ENCODE measurements at places on chromosomes 11 and 22.

DNA sequence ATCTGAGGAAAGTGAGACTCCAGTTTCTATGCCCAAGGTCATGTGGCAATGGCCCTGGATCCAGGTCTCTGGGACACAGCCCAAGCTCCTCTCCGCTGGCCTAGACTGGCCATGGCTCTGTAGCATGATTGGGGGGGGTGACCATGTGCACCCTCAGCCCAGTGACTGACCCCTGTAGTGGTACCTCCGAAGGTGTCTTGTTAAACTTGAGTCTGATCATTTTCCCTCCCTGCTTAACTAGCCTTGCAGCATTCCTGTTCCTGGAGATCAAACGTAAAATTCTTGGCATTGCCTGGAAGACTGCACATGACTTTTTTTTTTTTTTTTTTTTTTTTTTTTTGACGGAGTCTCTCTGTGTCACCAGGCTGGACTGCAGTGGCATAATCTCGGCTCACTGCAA lies 1116.0 kb downstream of the TBC1D22A start:
- no peak for DNase-seq

GRCh38 chr22:26172389-26172990 lies 3.2 kb downstream of the SEZ6L start:
- no peak for DNase-seq

DNA sequence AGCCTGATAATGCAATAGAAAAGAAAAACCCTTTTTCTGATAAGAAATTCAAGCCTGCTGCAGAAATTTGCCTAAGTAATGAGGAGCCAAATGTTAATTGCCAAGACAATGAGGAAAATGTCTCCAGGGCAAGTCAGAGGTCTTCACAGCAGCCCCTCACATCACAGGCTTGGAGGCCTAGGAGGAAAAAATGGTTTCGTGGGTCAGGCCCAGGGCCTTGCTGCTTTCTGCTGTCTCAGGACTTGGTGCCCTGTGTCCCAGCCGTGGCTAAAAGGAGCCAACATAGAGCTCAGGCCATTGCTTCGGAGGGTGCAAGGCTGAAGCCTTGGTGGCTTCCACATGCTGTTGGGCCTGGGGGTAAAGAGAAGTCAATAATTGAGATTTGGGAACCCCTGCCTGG lies 131.3 kb downstream of the LARGE1 start:
- DNase-seq = no peak

- no peak for DNase-seq
These were observed 171.3 kb upstream of the TMEM45B start for GRCh38 chr11:129644326-129644725.

DNA sequence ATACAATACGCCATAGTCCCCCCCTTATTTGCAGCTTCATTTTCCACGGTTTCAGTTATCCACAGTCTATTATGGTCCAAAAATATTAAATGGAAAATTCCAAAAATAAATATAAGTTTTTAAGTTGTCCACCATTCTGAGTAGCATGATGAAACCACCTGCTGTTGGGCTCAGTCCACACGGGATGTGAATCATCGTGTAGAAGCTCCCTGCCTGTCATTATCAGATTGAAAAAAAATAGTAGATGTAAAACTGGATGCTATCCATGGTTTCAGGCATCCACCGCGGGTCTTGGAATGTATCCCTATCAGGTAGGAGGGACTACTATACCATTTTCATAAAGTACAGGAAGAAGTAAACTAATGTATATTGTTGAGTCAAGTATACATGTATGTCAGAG lies 127.4 kb downstream of the TTC17 start:
- no peak for DNase-seq

DNA sequence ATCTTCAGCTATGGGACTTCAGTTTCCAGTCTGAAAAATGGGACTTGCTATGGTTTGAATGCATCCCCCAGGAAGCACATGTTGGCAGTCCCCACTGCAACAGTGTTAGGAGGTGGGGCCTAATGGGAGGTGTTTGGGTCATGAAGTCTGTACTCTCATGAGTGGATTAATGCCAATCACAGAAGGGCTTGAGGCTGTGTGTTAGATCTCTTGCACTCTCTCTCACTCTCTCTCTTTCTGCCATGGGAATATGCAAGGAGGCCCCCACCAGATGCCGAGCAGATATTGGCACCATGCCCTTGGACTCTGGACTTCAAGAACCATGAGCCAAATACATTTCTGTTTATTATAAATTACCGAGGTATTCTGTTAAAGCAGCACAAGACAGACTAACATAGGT lies 7.8 kb upstream of the AP1B1 start:
- no peak for DNase-seq

DNA sequence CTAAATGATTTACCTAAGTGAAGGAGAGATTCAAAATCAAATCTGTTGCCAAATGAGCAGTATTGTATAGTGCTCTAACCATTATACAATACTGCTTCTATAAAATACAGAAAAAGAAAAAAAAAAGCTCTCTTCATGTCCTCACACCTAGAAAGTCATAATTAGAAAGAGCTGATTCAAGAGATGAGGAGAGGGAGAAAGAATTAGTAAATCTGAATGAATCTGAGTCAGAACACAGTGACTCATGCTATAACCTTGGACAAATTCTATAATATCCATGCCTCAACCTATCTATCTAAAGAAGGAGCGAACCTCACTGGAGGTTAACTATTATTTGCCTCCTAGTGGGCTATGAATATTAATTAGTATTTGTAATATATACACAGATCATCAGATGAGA lies 29.4 kb downstream of the AMBRA1 start:
- no peak for DNase-seq

- no peak for DNase-seq
These were observed 486.9 kb downstream of the MIAT start for GRCh38 chr22:27144321-27144720.

- no peak for DNase-seq
These were observed 496.0 kb downstream of the MIAT start for GRCh38 chr22:27153386-27153785.

- no peak for DNase-seq
These were observed 9.6 kb downstream of the FAM118A start for GRCh38 chr22:45319324-45319685.

GRCh38 chr11:39806652-39807051 lies 1652.8 kb downstream of the LRRC4C start:
- DNase-seq = no peak

GRCh38 chr11:57521116-57521515 lies 5.6 kb upstream of the SLC43A1 start:
- no peak for DNase-seq

DNA sequence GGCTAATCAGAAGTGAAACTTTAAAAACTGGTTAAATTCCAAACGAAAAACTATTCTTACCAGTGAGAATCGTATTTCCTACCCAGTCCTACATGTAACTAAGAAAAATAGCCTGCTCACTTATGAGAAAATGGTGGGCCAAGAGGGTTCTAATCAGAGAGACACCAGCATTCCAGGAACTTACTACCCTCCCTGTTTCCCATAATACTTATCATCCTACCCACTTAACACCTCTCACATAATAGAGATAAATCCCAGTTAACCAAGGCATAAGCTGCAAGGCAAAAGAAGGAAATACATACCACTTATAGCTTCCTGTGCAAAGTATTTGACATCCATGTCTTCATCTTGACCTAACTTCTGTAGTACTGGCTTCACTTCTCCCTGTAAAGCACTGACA lies 24.4 kb downstream of the PPP2R1B start:
- DNase-seq = no peak

- no peak for DNase-seq
These were observed 326.7 kb upstream of the NCAM1 start for GRCh38 chr11:112634551-112634950.

- no peak for DNase-seq
These were observed 20.1 kb downstream of the DGCR6L start for GRCh38 chr22:20299746-20300136.

DNA sequence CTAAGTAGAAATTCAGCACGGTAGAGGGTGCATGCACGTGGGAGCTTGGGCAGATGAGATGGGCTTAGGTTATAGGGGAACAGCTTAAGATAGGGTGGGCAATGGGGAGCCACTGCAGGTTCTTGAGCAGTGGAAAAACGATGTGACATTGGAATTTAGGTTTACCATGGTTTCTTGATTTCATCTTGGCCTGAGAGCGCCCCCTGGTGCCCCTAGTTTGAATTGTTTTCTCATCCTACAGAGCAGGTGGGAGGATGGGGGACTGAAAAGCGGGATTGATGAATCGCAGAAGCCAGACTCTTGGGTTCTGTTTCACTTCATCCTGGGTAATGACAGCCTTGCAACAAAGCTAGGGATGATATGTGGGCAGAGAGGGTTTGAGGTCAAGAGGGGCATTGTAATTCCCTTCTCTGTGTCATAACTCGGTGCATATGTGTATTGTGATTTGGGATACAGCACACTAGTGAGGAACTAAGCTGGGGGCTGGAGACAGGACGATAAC lies 6.7 kb upstream of the MCAM start:
- peak; percentile 76 for DNase-seq

- DNase-seq = no peak
These were observed 34.9 kb downstream of the TBC1D22A start for GRCh38 chr22:46797355-46797754.

GRCh38 chr11:14366936-14367335 lies 8.0 kb upstream of the RRAS2 start:
- no peak for DNase-seq

DNA sequence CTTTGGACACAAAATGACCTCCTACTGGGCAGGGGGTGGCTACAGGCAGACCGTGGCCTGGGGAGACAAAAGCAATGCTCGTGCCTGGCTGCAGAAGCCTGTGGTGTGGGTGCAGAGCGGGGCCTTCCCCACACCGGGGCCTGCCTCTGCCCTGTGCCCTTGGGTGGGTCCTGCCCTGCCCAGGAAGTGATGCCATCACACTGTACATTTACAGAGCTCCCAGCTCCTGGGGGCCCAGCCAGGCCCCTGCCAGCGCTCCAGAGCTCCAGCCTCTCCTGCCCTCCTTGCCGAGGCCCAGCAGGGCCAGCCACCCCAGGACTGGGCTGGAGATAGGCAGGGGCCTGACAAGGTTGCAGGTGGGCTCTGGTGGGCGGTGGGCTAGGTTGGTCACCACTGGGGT lies 40.1 kb downstream of the MUC5B start:
- no peak for DNase-seq

DNA sequence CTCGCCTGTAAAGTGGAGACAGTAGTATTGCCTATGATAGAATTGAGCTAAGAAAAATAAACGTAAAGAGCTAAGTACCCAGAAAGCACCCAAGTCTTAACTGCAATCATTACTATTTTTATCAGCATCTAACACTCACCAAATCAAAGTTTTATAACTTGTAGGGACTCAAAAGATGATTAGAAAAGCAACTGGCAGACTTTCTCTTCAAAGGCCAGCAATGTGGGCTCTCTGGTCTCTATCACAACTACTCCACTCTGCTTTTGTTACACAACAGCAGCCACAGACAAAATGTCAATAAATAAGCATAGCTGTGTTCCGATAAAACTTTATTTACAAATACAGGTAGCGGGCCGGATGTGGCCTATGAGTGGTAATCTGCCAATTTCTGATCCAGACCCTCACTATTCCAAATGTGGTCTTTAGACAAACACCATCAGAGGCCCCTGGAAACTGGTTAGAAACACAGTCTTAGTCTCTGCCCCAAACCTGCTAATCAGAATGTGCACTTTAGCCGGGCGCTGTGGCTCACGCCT lies 8.2 kb downstream of the TPST2 start:
- DNase-seq = no peak

DNA sequence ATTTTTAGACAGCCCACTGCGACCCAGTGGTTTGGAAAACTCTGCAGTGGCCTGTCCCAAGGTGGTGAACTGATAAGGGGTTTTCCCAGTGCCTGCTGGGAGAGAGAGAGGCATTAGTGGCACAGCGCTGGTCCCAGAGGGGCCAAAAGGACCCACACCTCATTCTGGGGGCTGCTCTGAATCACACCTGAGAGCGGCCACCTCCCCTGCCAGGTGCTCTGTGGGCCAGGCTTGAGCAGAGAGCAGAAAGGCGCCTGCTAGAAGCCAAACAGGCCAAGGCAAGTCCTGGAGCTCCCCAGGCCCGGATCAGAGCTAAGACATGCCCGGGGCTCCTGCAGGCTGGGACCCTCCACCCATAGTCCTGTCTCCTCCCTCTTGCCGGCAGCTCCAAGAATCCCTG lies 20.9 kb downstream of the TRIM29 start:
- DNase-seq = no peak

DNA sequence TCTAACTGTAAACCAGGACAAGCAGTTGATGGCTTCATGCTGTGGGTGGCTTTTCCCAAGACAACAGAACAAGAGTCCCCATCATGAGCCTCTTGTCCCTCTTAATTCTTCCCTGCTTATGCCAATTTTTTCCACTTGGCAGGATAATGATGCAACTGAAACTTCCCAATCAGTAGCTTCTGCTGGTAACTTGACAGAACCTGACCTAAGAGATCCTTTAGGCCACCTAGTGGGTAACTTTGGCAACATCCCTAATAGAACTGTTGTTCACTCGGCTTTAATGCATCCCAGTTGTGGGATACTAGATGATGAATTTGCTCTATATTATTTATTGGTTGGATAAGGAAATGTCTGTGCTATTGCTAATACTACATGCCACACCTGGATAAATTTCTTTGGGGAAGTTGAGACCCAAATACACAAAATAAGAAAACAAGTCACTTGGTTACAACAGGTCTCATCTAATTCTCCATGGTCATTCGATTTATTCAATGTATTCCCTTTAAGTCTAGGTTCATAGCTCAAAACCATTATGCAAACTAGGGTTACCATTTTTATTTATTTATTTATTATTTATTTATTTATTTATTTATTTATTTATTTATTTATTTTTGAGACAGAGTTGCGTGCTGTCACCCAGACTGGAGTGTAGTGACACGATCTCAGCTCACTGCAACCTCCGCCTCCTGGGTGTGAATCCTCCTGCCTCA lies 41.4 kb upstream of the NFAM1 start:
- DNase-seq = no peak

DNA sequence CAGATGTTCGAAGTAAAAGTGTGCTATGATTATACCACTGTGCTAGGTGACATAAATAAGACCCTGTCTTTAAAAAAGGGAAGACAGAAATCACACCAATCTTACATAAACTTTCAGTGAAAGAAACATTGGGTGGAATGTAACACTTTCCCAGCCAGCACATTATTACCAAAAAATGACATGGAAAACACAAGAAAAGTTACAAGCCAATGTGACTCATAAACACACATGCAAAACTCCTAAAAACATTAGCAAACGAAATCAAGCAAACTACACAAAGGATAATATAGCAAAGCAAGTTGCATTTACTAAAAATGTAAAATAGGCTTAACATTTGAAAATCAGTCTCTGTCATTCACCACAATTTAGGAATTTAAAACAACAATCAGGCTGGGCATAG lies 47.0 kb downstream of the SBF2 start:
- DNase-seq = no peak

DNA sequence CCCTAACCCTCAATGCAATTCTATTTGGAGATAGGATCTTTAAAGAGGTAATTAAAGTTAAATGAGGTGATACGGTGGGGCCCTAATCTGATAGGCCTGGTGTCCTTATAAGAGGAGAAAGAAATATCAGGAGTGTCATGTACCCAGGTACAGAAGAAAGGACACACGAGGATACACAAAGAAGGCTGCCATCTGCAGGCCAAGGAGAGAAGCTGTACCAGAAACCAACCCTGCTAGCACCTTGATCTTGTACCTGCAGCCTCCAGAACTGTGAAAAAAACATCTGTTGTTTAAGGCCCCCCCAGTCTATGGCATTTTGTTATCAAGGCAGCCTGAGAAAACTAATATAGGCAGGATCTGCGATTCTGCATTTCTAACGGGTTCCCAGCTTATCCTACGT lies 44.2 kb downstream of the FBXO7 start:
- DNase-seq = no peak

GRCh38 chr11:1394936-1395772 lies 5.4 kb downstream of the BRSK2 start:
- no peak for DNase-seq

GRCh38 chr11:67538306-67538705 lies 15.1 kb upstream of the CABP2 start:
- no peak for DNase-seq

All from stimulated activated CD4-positive, alpha-beta T cell treated with anti-CD3 and anti-CD28 coated beads, TNF-alpha, amount 100 ng/mL, for 48 hours (primary cell).